ENCODE measurements at places on chromosomes 2 and 18. TPM values are rescaled to one million over a fixed set of nuclear protein-coding genes. Genes with fewer than 3 reads are reported as not detected.

GRCh38 chr2:62972601-62973000 is 78.0 kb upstream of the OTX1 start:
- H3K4me3 ChIP-seq: no peak overlapping the region
- H3K27me3 ChIP-seq: no peaks in the 10 kb centered on the region
- peak overlapping the region; percentile 67 for H3K27ac ChIP-seq
- peaks cover 18% of the 10 kb centered on the region for H3K4me1 ChIP-seq
- DNase-seq: no peak

DNA sequence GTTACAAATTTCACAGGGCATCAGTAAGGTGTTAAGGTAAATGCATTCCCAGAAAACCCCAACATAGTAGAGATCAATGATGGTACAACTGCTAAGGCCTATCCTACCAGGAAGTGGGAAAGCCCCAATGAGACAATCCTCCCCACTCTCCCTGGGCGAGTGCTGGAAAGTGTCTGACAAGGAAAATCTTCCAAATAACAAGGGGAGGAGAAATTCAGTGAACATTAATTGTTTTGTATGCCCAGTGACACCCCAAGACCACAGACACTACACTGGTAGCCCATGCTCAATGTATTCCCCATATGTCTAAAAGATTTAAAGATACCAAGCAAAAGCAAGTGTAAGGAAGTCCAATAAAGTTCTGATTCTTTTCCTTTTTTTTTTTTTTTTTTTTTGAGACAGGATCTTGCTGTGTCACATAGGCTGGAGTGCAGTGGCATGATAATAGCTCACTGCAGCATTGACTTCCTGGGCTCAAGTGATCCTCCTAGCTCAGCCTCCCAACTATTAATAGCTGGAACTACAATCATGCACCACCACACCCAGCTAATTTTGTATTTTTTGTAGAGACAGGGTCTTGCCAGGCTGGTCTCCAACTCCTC is 24.7 kb downstream of the B4GALT6 start:
- H3K4me3 ChIP-seq: no peak overlapping the region
- no peak for DNase-seq
- H3K27ac ChIP-seq: no peak overlapping the region
- H3K4me1 ChIP-seq: peaks cover 24% of the 10 kb centered on the region
- H3K27me3 ChIP-seq: no peaks in the 10 kb centered on the region

DNA sequence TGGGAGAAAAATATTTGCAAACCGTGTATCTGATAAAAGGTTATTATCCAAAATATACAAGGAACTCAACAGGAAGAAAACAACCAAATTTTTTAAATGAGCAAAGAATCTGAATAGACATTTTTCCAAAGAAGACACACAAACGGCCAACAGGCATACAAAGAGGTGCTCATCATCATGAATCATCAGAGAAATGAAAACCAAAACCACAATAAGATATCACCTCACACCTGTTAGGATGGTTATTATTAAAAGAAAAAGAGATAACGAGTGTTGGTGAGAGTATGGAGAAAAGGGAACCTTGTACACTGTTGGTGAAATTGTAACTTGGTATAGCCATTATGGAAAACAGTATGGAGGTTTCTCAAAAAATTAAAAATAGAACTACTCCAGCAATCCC is 463.3 kb downstream of the IRS1 start:
- H3K4me3 ChIP-seq: no peak overlapping the region
- no peaks in the 10 kb centered on the region for H3K27me3 ChIP-seq
- DNase-seq: no peak
- H3K27ac ChIP-seq: no peak overlapping the region

GRCh38 chr2:165011199-165011598 is 55.9 kb upstream of the SLC38A11 start:
- peaks cover 8% of the 10 kb centered on the region for H3K4me1 ChIP-seq
- no peak overlapping the region for H3K4me3 ChIP-seq

DNA sequence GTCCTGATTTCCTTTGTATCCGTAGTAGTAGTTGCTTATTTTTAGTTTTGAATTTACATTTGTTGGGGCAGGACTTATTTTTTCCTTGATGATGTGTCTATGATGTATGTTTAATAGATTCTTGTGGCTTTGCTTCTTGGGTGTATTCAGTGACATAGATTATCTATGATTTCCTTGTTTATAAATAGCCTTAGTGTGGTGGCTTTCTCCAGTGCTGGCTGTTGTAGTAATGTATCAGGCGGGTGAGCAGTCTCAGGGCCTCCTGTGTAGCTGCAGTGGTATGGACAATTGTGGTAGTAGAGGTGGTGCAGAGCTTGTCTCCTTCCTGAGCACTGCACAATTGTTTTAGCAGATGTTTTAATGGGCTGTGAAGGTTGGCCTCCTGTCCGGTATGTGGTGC is 60.5 kb downstream of the SMCHD1 start:
- no peaks in the 10 kb centered on the region for H3K27me3 ChIP-seq
- H3K27ac ChIP-seq: no peak overlapping the region
- peaks cover 1% of the 10 kb centered on the region for H3K4me1 ChIP-seq
- no peak for DNase-seq

DNA sequence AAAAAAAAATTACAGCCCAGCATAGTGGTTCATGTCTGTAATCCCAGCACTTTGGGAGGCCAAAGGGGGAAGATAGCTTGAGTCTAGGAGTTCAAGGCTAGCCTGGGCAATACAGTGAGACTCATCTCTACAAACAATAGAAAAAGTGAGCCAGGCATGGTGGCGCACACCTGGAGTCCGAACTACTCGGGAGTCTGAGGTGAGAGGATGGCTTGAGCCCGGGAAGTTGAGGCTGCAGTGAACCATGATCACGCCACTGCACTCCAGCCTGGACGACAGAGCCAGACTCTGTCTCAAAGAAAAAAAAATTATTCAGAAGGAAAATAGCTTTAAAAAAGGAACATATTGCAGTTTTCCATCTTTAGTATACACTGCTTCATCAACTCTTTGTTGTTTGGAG is 47.8 kb downstream of the CYP27C1 start:
- H3K27ac ChIP-seq: no peak overlapping the region
- no peak for DNase-seq
- no peaks in the 10 kb centered on the region for H3K36me3 ChIP-seq
- no peak overlapping the region for H3K4me3 ChIP-seq
- H3K27me3 ChIP-seq: peaks cover 18% of the 10 kb centered on the region

DNA sequence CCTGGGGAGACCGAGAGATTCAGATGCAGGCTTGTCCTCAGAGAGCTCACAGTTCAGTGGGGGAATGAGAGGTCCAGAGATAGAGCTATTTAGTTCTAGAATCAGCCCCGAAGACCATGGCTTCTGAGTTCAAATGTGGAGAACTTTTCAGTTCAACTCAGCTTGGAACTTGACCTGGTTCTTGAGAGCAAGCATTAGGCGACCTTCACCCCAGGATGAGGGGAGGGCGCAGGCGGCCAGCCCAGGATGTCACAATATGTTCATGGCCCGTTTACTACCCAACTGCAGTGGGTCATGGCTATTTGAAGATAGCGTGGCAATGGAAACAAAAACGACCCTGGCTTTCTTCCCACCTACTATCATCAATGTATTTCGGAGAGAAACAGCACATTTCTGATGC is 33.8 kb downstream of the DCDC2C start:
- H3K36me3 ChIP-seq: no peaks in the 10 kb centered on the region
- DNase-seq: no peak
- peaks cover 20% of the 10 kb centered on the region for H3K27me3 ChIP-seq
- no peak overlapping the region for H3K4me3 ChIP-seq
- H3K4me1 ChIP-seq: no peaks in the 10 kb centered on the region
- no peak overlapping the region for H3K27ac ChIP-seq

The FAM161A gene
- 19.0 TPM for total RNA-seq

The LRRC30 gene
- not detected for total RNA-seq

The SLC4A5 gene
- 5.9 TPM for total RNA-seq

Data from progenitor cell of endocrine pancreas (in vitro differentiated cells).